ENCODE measurements at places on chromosomes 1 and 21. TPM values are rescaled to one million over a fixed set of nuclear protein-coding genes. Genes with fewer than 3 reads are reported as not detected.

The RHEX gene
- total RNA-seq = not detected

The SPRR2B gene
- not detected for total RNA-seq

GRCh38 chr1:235802573-235803346 lies 63.9 kb downstream of the LYST start:
- no peaks in the 10 kb centered on the region for H3K4me1 ChIP-seq
- no peak overlapping the region for H3K4me3 ChIP-seq
- H3K36me3 ChIP-seq = peaks cover 3% of the 10 kb centered on the region
- H3K27me3 ChIP-seq = no peaks in the 10 kb centered on the region
- no peak overlapping the region for H3K27ac ChIP-seq

DNA sequence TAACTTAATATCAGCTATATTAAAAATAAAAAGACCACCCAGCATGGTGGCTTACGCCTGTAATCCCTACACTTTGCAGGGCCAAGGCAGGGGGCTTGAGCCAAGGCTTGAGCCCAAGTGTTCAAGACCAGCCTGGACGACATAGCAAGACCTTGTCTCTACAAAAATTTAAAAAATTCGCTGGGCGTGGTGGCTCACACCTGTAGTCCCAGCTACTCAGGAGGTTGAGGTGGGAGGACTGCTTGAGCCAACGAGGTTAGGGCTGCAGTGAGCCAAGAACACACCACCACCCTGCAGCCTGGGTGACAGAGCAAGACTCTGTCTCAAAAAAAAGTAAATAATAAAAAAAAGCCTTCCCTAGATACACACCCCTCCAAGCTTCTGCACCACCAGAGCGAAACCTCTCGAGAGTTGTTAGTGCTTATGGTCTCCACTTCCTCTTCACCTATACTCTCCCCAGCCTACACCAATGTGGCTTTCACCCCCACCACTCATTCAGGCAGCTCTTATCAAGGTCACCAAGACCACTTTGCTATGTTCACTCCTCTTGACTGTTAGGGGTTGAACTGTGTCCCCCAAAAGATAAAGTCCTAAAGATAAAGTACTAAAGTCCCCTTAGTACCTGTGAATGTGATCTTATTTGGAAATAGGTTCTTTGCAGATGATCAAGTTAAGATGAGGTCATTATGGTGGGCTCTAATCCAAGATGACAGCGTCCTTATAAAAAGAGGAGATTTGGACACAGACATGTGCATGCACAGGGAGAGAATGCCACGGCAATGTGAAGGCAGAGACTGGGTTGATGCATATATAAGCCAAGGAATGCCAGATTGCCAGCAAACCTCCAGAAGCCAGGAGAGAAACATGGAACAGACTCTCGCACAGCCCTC lies 6.8 kb upstream of the PPP1R15B start:
- H3K27ac ChIP-seq = peak overlapping the region; percentile 96
- no peaks in the 10 kb centered on the region for H3K27me3 ChIP-seq
- H3K4me3 ChIP-seq = no peak overlapping the region

DNA sequence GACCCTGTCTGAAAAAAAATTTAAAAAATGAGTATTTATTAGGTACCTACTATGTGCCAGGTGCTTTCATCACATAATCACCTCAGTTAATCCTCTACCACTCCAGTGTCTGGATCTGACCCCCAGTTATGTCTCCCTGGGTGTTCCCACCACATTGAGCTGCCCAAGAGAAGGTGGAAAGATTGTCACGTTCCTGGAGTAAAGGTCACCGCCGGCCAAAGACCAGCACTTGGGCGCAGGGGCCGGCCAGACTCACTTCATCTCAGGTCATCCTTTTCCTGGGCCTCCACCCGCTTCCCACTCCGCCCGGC lies 714 bp downstream of the PYCR2 start:
- peak overlapping the region; percentile 86 for H3K27ac ChIP-seq
- H3K4me1 ChIP-seq = peaks cover 17% of the 10 kb centered on the region
- H3K36me3 ChIP-seq = peaks cover 15% of the 10 kb centered on the region
- no peak for DNase-seq
- H3K27me3 ChIP-seq = no peaks in the 10 kb centered on the region
- peak overlapping the region; percentile 99 for H3K4me3 ChIP-seq

Measured in osteoblast (primary cell).